ENCODE measurements at places on chromosomes 1 and 21.

DNA sequence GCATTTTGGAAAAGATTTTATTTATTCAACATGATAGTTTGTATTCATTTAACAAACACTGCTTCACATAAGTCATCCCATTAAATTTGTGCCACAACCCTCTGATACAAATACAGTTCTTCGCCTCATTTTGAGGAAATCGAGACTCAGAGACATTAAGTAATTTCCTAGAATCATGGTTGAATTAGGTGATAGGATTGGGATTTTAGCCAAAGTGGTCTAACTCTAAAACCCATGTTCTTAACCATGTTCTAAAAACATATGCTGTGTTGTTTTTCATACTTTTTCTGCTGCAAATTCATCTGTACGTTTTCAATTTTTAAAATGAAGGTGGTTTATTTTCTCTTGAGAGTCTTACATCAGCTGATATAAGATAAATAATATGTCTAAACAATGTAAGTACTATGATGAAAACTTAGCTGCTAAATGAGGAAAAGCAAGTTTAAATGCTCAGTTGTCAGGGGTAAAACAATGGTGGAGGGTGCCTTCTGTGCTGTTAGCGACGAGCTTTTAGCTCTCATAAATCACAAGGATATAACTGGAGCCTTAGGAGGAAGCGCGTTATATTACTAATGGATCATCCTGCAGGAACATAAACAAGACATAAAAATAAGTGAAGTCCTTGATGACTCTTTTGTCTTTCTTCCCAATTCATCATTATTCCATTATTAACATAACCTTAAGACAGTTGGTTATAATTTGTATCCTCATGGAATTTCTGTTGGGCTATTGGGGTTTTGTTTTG, 97.7 kb downstream of the CACHD1 start:
- DNase-seq: no peak

DNA sequence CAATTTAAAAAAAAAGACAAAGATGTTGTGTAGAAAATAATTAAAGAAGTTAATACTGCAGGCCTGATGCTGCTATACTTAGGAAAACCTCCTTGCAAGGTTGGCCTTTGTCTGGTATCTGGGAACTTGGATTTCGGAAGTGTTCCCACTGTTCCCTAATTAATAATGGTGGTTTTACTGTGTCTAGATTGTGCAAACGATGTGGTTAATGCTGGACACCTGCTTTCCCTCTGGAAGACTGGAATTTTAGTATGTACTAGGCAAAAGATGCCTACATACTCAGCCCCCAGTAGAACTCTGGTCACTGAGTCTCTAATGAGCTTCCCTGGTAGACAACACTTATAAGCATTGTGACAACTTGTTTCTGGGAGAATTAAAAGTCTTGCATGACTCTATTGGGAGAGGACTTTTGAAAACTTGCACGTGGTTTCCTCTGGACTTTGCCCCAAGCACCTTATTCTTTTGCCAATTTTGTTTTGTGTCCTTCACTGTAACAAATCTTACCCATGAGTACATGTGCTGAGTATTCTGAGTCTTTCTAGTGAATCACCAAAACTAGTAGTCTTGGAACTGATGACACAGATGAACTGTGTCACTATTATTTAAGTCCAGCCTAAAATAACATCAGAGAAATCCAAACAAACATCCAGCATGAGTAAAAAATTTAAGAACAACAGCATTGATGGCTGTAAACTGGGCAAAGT, 40.4 kb downstream of the LIN9 start:
- no peak for DNase-seq

GRCh38 chr1:202069662-202070061, 53.1 kb upstream of the GPR37L1 start:
- no peak for DNase-seq

DNA sequence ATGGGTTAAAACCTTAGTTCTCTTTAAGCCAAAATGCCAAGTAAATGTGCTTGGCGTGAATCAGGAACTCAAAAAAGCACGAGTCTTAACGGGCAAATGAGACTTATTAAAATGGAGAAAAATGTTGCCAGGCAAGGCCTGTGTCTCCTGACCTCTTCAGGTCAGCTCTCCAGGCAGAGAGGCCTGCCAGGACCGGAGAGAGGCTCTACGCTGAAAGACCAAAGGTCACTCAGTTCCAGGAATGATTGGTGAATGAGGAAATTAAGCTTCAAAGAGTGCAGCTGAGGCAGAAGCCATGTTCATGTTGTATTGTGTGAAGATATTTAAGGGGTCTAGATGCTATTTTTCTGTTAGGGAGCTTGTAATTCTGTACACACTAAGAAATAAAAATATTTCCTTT, 66.6 kb downstream of the SPAG17 start:
- DNase-seq: no peak

GRCh38 chr1:32536764-32537163, 2.5 kb upstream of the ZBTB8A start:
- no peak for DNase-seq
